ENCODE measurements at places on chromosomes 5 and 9. TPM values are rescaled to one million over a fixed set of nuclear protein-coding genes. Genes with fewer than 3 reads are reported as not detected.

Gene MPDZ
- total RNA-seq: 46.0 TPM

Gene AGXT2
- total RNA-seq: not detected

DNA sequence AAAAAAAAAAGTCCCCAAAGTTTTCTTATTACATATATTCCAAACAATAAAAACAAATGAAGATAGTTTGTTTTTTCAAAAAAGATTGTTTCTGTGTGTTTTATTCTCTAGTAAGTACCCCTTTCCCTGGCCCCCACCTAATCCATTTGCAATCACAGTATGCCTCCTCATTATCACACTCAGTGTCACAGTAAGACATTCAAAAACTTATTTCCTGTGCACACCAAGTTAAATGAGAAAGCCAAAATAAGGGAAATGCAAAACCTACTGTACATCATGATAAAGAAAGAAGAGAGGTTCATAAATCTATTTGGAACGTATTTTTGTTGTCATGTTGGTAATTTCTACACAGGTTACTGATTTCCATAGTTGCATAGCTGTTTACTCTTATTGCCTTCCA, 62.3 kb downstream of the ST8SIA4 start:
- no peaks in the 10 kb centered on the region for H3K27me3 ChIP-seq
- no peak overlapping the region for H3K27ac ChIP-seq
- no peak overlapping the region for H3K4me3 ChIP-seq
- H3K36me3 ChIP-seq: no peaks in the 10 kb centered on the region
- no peak for DNase-seq

DNA sequence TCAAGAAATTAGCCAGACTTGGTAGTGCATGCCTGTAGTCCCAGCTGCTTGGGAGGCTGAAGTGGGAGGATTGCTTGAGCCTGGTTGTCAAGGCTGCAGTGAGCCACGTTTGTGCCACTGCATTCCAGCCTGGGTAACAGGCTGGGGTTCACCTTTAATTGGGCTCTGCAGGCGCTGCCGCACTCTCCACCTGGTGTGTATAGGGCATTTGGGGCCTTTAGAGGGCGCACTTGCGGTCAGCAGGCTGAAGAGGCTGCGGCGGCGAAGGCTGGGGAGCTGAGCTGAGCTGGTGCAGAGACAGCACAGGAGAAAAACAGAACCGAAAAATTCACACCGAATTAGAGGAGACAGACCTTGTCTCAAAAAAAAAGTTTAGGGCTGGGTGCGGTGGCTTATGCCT, 31.2 kb downstream of the CDK7 start:
- H3K27me3 ChIP-seq: no peaks in the 10 kb centered on the region
- H3K36me3 ChIP-seq: peaks cover 54% of the 10 kb centered on the region
- H3K4me3 ChIP-seq: no peak overlapping the region
- DNase-seq: no peak
- H3K27ac ChIP-seq: no peak overlapping the region

GRCh38 chr5:124631874-124632550, 114.4 kb downstream of the ZNF608 start:
- H3K27ac ChIP-seq: no peak overlapping the region
- H3K27me3 ChIP-seq: no peaks in the 10 kb centered on the region

- DNase-seq: peak; percentile 96
- peaks cover 42% of the 10 kb centered on the region for H3K4me1 ChIP-seq
- peak within 1 kb of the TSS; percentile 76 for H3K4me3 ChIP-seq
- H3K36me3 ChIP-seq: no peaks in the 10 kb centered on the region
Measured at GRCh38 chr9:26892251-26893029, at the start of gene CAAP1. Gene CAAP1, minus strand, starts transcription at chr9:26892802. Its CDS starts 87 bp downstream, at chr9:26892715.

DNA sequence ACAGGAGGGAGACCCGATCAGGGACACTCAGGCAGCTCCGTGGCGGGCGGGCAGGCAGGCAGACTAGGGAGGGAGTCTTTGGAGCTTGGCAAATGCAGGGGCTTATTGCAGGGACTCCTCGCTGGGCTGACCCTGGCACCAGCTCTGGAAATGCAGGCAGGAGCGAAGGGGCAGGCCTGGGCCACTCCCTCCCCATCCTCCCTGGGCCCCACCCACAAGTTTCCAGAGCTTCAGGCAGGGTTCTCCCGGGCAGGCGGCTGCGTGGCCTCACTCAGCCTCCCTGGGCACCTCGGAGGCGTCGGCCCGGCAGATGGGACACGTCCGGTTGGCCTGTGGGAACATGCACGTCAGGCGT, 8.5 kb downstream of the RNF44 start:
- no peak overlapping the region for H3K27ac ChIP-seq
- H3K27me3 ChIP-seq: no peaks in the 10 kb centered on the region
- H3K36me3 ChIP-seq: peaks cover 48% of the 10 kb centered on the region
- no peak overlapping the region for H3K4me3 ChIP-seq
- no peak for DNase-seq
